ENCODE measurements at places on chromosomes 16 and 17.

- no peak for DNase-seq
- H3K27me3 ChIP-seq: no peaks in the 10 kb centered on the region
- no peak overlapping the region for H3K27ac ChIP-seq
- H3K4me1 ChIP-seq: peaks cover 14% of the 10 kb centered on the region
- no peak overlapping the region for H3K4me3 ChIP-seq
These were observed 12.0 kb downstream of the AMFR start for GRCh38 chr16:56413381-56413780.

DNA sequence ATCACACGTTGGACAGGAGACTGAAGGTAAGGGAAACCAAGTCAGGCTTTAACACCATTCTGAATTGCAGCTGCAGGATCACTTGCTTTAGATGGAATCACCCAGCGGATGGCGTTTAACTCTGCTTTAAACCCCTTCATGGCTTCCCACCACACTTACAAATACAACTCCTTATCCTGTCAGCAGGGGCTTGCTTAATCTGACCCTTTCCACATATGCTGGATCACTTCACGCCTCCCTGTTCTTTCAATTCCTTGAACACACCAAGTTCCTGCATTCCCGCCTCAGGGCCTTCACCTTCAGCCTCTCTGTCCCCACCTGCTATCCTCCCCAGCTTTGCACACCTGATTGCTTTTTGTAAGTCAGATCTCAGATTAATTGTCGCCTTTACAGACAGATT, 442.2 kb downstream of the MAF start:
- H3K36me3 ChIP-seq: no peaks in the 10 kb centered on the region
- peaks cover 13% of the 10 kb centered on the region for H3K4me1 ChIP-seq
- no peak for DNase-seq
- H3K27me3 ChIP-seq: peaks cover 11% of the 10 kb centered on the region
- H3K27ac ChIP-seq: no peak overlapping the region

GRCh38 chr17:3993493-3994220, 29.4 kb upstream of the ATP2A3 start:
- no peak overlapping the region for H3K4me3 ChIP-seq
- DNase-seq: no peak
- H3K36me3 ChIP-seq: no peaks in the 10 kb centered on the region
- H3K4me1 ChIP-seq: peaks cover 4% of the 10 kb centered on the region

- H3K4me1 ChIP-seq: peaks cover 4% of the 10 kb centered on the region
- H3K27me3 ChIP-seq: peaks cover 41% of the 10 kb centered on the region
- H3K36me3 ChIP-seq: no peaks in the 10 kb centered on the region
- peak; percentile 73 for DNase-seq
- no peak overlapping the region for H3K4me3 ChIP-seq
These were observed 32.3 kb downstream of the RAP1GAP2 start for GRCh38 chr17:2828397-2829038.
